ENCODE measurements at places on chromosomes 1 and 21. TPM values are rescaled to one million over a fixed set of nuclear protein-coding genes. Genes with fewer than 3 reads are reported as not detected.

- DNase-seq: no peak
- no peak overlapping the region for H3K4me3 ChIP-seq
- no peaks in the 10 kb centered on the region for H3K36me3 ChIP-seq
- H3K4me1 ChIP-seq: peaks cover 10% of the 10 kb centered on the region
- no peaks in the 10 kb centered on the region for H3K27me3 ChIP-seq
These were observed 5.6 kb downstream of the LCK start for GRCh38 chr1:32256473-32257226.

DNA sequence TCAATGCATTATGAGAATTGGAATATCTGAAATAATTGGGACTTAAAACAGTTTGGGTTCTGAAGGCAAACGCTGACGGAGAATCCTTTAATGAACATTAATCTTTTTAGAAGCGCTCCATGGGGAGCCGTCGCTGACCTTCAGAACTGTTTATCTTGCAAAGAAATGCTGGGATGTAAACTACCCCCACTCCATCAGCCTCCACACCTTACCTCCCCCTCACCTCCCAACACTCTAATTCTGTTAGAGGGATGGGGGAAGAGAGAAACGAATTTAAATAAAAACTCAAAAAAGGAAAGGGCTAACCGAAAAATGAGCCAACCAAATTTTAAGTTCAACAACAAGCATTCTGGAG lies 44.1 kb upstream of the DNAJC6 start:
- H3K4me3 ChIP-seq: peak overlapping the region; percentile 57
- no peak for DNase-seq
- no peak overlapping the region for H3K27ac ChIP-seq
- H3K36me3 ChIP-seq: no peaks in the 10 kb centered on the region

DNA sequence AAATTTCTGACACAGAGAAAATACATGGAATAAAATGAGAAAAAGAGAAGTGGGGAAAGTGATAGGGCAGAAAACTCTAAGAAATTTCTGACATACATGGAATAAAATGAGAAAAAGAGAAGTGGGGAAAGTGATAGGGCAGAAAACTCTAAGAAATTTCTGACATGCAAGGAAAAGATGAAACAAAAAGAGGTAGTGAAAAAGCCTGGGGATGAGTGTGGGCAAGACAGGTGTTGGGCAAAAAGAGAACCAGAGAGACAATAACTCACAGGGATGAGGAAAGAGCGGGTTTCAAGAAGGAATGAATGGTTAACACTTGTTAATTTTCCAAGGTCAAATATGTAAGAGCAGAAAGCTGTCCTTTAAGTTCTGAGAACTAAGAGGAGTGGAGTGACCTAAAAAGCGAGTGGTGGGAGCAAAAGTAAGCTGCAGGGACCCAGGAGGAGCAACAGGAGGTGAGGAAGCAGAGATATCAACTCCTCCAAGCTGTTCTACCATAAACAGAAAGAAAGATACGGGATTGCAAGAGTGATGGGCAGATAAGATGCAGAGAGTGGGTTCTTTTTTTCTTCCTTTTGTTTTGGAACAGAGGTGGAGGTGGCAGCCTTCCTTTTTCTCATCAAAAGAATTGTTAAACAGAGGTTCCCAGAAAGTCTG lies 29.9 kb upstream of the EXO1 start:
- DNase-seq: no peak
- no peaks in the 10 kb centered on the region for H3K27me3 ChIP-seq
- no peak overlapping the region for H3K4me3 ChIP-seq
- H3K27ac ChIP-seq: no peak overlapping the region
- H3K36me3 ChIP-seq: no peaks in the 10 kb centered on the region

GRCh38 chr1:143720087-143721023 lies 251.4 kb downstream of the FAM72C start:
- H3K36me3 ChIP-seq: no peaks in the 10 kb centered on the region
- no peak overlapping the region for H3K27ac ChIP-seq
- H3K4me3 ChIP-seq: no peak overlapping the region
- no peaks in the 10 kb centered on the region for H3K4me1 ChIP-seq
- DNase-seq: peak; percentile 62

DNA sequence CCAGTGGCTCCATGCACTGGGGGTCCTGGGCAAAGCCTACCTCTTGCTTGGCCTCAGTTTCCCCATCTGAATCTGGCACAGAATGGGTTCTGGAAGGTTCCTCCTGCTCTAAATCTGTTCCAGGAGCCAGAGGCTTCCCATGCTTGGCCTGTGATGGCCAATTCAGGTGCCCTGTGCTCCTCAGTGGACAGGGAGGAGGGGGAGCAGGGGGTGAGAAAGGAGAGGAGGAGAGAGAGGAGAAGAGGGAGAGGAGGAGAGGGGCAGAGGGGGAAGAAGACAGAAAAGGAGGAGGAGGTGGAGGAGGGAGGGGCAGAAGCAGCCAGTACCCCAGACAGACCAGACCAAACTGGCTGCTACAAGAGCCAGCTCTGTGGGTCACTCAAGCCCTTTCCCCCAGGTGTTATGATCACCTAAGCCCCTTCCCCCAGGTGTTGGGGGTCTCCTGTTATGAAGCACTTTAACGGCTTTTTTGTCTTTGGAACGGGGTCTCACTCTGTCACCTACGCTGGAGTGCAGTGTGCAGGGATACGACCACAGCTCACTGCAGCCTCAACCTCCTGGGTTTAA lies 43.7 kb downstream of the TRIM11 start:
- no peak for DNase-seq
- no peaks in the 10 kb centered on the region for H3K4me1 ChIP-seq
- H3K4me3 ChIP-seq: no peak overlapping the region
- H3K27me3 ChIP-seq: no peaks in the 10 kb centered on the region
- H3K27ac ChIP-seq: no peak overlapping the region
- H3K36me3 ChIP-seq: no peaks in the 10 kb centered on the region

- H3K4me1 ChIP-seq: no peaks in the 10 kb centered on the region
- no peak overlapping the region for H3K27ac ChIP-seq
- DNase-seq: no peak
- H3K36me3 ChIP-seq: no peaks in the 10 kb centered on the region
- no peaks in the 10 kb centered on the region for H3K27me3 ChIP-seq
These were observed 23.1 kb upstream of the UMODL1 start for GRCh38 chr21:42047821-42048613.

GRCh38 chr1:59043796-59044195 lies 253.1 kb upstream of the FGGY start:
- no peak overlapping the region for H3K4me3 ChIP-seq
- no peaks in the 10 kb centered on the region for H3K27me3 ChIP-seq
- peaks cover 28% of the 10 kb centered on the region for H3K4me1 ChIP-seq
- no peak for DNase-seq
- peak overlapping the region; percentile 6 for H3K27ac ChIP-seq

GRCh38 chr1:195849180-195849579 lies 759.1 kb downstream of the KCNT2 start:
- no peak overlapping the region for H3K4me3 ChIP-seq
- no peak overlapping the region for H3K27ac ChIP-seq
- DNase-seq: no peak
- H3K27me3 ChIP-seq: no peaks in the 10 kb centered on the region

DNA sequence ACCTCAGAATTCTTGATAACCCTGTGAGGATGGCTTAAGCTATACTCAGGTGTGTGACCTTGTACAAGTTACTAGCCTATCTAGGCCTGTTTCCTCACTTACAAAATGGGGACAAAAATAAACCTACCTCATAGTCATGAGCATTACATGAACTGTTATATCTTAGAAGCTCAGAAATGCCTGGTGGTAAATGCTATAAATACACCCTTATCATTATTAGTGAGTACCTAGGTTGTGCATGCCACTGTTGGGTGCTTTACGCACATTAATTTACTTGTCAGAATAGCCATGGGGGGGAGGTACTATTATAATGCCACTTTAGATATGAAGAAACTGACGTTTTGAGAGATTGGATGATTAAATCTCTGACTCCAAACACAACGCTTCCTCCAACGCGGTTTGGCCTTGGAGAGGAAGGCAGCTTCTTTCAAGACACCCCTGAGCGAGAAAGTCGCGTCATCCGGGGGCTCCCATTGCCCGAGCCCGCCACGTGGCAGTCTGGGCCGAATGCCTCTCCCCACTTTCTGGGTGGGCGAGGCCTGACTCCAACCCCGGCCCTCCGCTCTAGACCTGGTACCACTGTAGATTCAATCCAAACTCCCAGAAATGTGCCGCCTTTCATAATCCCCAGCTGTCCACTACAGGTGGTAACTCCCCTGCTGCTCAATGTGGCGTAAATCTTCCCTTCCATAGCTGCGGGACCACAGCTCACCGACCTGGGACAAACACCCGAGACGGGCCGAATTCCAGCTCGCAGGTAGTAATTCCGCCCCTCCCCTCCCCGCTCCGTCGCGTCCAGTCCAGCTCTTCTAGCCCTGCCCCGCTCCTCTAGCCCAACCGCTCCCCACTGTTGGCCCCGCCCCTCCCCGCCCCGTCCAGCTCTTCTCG lies 771 bp upstream of the RAD54L start:
- H3K27ac ChIP-seq: peak overlapping the region; percentile 70
- H3K36me3 ChIP-seq: no peaks in the 10 kb centered on the region
- peak overlapping the region; percentile 55 for H3K4me3 ChIP-seq
- DNase-seq: peak; percentile 92
- H3K27me3 ChIP-seq: no peaks in the 10 kb centered on the region

DNA sequence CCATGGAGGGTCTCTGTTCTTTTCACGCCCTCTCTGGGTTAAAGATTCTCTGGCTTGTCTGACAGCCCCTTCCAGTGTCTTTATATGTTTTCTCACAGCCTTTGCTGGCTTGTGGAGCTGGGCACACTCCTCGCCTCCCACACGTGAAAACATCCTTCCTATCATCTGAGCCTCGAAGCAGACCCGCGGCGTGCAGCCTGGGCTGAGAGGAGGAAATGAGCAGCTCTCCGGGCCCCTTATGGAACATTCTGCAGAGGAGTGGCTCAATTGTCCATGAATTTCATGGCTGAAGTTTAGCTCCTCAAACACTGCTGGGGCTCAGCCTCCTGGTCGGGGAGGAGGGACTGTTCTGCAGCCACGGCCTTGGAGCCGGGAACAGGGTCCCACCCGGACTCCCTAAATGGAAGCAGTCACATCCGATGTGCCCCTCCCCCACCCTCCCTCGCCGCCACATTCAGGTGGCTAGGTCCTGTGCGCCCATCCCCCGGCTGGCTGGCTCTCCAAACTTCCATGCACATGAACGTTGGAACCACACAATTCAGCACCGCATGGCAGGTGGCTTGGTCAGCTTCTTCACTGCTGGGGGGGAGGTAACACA lies 15.1 kb upstream of the PDE9A start:
- no peak overlapping the region for H3K27ac ChIP-seq
- peaks cover 18% of the 10 kb centered on the region for H3K4me1 ChIP-seq
- H3K36me3 ChIP-seq: no peaks in the 10 kb centered on the region
- peak; percentile 33 for DNase-seq
- H3K27me3 ChIP-seq: no peaks in the 10 kb centered on the region

DNA sequence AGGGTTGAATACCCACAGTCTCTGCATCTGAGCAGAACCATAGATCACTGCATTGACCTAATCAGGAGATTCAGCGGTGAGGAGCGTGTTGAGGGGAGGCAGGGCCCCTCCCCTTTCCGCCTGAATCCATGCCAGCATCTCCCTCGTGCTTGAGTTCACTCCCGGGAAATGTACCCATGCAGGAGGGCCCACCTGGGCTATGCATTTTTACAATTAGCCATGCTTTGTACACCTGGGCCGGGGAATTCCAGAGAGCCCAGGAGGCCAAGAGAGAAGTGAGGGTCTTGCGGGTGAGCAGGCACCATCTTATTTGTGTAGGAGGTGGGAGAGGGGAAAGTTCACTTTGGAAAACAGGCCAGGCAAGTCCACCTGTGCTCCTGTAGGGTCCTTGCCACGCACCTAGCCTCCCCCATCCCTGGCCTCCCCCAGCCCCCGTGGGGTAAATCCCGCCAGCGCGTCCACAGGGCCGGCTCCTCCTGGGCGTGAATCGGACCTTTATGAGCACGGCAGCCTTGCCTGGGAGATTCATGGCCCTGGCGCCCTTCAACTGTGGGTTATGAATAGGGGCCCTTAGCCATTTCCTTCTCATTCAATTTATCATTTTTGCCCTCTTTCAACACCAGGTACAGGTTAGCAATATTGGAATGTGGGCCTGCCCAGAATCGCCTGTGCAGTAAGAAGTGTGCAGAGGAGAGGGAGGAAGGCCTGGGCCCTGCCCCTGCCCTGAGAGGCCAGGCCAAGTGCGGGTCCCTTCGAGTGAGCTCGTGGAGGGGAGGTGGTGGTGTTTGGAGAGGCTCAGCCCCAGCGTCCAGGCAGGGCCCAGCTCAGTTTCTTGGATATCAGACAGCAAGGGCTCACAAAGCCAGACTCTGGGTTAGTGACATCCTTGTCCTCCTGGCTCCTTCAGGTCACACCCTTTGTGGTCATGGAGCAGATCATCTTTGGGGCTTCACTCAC lies 84.4 kb upstream of the ACTRT2 start:
- no peak overlapping the region for H3K27ac ChIP-seq
- H3K36me3 ChIP-seq: no peaks in the 10 kb centered on the region
- DNase-seq: no peak
- H3K27me3 ChIP-seq: no peaks in the 10 kb centered on the region
- H3K4me1 ChIP-seq: no peaks in the 10 kb centered on the region

- no peak for DNase-seq
- no peaks in the 10 kb centered on the region for H3K36me3 ChIP-seq
- no peaks in the 10 kb centered on the region for H3K27me3 ChIP-seq
- H3K4me1 ChIP-seq: peaks cover 31% of the 10 kb centered on the region
These were observed 642 bp upstream of the NT5C1A start for GRCh38 chr1:39672551-39672947.

- H3K27me3 ChIP-seq: no peaks in the 10 kb centered on the region
- no peak overlapping the region for H3K4me3 ChIP-seq
- H3K36me3 ChIP-seq: no peaks in the 10 kb centered on the region
- no peak overlapping the region for H3K27ac ChIP-seq
These were observed 75.7 kb downstream of the NTMT2 start for GRCh38 chr1:170221495-170221894.

DNA sequence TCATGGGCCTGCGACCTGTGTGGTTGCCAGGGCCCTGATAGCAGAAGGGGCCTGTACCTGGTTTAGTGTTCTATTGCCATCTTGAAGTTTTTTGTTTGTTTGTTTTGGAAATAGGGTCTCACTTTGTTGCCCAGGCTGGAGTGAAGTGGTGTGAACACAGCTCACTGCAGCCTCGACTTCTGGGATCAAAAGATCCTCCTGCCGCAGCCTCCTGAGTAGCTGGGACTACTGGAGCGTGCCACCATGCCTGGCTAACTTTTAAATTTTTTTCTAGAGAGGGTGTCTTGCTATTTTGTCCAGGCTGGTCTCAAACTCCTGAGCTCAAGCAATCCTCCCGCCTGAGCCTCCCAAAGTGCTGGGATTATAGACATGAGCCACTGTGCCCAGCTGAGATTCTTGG lies 72.9 kb downstream of the UBE2T start:
- no peaks in the 10 kb centered on the region for H3K36me3 ChIP-seq
- H3K27me3 ChIP-seq: no peaks in the 10 kb centered on the region
- no peak overlapping the region for H3K27ac ChIP-seq
- H3K4me3 ChIP-seq: no peak overlapping the region

The RIMKLA gene
- 10.4 TPM for total RNA-seq

The CNIH3 gene
- total RNA-seq: 2.3 TPM

The CCT3 gene
- total RNA-seq: 171 TPM

The FNDC5 gene
- total RNA-seq: not detected

The CLDN14 gene
- 0.47 TPM for total RNA-seq

The TMEM52 gene
- total RNA-seq: 3.8 TPM

The PFKFB2 gene
- total RNA-seq: 32.4 TPM

The LYSMD1 gene
- total RNA-seq: 16.8 TPM

The STIL gene
- 2.7 TPM for total RNA-seq

The PCAT6 gene
- total RNA-seq: 3.8 TPM

The PDE4B gene
- total RNA-seq: 61.6 TPM
